ENCODE measurements at places on chromosomes 12 and 14.

DNA sequence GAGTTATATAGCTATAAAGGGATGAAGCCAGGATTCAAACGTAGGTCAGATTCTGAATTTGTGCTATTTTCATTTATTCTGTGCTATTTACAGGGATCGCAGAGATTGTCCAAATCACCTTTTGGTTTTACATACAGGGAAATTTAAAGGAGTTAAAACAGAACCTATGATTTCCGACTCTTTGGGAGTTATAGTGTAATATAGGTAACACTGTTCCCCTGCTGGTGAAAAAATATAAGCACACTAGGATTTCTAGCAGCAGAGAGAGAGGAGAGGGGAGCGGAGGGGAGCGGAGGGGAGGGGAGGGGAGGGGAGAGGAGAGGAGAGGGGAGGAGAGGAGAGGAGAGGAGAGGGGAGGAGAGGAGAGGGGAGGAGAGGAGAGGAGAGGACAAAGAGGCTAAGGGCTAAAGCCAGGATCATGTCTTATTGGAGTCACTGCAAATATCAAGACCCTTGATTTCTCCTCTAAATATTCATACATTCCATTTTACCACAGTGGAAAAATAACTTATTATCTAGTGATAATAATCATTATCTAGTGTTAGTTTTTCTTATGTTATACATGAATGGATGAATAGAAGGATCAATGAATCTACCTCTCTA is 46.2 kb upstream of the KCNH5 start:
- no peak for DNase-seq

DNA sequence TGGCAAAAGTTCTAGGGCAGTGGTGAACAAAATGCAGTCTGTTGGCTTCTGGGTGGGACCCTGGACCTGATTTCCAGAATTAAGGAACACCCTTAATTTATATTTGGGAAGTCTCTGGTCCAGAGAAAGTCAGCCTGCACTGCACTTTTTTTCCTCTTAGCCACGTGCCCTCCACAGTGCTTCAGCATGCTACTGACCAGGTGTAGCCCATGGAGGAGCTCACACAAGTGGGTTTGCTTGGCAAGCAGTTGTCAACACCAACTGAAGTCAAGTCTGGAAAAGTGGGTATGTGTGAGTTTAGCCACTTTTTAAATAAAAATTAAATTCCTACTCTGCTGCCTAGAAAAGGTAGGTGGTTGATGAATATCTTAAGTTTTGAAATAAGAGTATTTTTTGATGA is 111.3 kb downstream of the DAAM1 start:
- DNase-seq: no peak

GRCh38 chr12:124380796-124381455 is 86.0 kb downstream of the RFLNA start:
- no peak for DNase-seq

- no peak for DNase-seq
Observed at GRCh38 chr14:90175631-90176030, 80.7 kb upstream of the PSMC1 start.

DNA sequence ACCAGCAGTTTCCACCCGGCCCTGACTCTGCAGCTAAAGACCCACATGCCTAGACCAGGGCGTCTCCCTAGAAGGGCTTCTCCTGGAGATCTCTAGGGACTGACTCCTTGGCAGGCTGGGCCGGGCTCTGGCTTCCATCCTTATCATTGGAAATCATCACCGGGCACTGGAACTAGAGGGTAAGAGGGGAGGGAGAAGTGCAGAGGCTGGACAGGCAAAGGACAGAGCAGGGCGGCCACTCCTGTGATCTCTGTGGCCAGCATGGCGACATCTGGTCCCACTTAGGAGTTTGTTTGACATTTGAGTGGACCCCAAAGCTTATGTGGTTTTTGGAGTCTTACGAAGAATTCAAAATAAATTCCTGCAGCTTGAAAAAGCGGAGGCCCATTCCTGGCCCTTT is 7.1 kb downstream of the LTBP2 start:
- DNase-seq: no peak

- peak; percentile 40 for DNase-seq
Observed at GRCh38 chr12:55930771-55931316, at the start of gene DGKA. Gene DGKA (plus strand): TSS chr12:55931162. CDS start chr12:55936504, 5,342 bp downstream.

DNA sequence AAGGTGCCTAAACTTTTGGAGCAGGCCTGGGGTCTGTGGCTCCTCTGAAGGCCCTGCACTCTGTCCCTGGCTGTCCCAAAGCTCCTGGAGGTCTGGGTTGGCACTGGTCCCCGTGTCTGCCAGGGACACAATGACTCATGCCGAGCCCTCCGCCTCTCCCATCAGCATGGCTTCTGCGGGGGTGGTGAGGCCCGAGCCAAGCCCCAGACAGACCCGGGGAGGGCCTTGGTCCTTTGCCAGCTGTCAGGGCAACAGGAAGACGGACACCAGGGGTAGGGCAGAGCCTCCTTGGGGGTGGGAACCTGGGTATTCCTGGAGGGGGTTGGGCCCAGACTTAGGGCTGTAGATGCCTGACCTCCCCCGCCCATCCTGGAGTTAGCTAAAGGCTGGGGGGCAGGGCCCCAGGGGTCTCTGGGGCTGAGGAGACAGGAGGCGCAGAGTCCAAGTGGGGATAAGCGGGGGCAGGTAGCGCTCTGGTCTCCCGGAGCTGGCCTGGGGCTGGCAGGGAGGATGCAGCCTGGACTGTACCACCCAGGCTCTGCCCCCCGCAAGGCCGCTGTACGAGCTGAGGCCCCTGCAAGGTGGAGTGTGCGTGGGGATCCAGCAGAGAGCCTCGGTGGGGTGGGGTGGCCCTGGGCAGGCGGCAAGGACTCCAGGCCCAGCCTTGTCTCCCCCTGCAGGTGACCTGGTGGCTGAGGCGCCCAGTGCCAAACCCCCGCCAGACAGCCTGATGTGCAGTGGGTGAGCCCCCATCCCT is 16.4 kb upstream of the PUS1 start:
- no peak for DNase-seq

DNA sequence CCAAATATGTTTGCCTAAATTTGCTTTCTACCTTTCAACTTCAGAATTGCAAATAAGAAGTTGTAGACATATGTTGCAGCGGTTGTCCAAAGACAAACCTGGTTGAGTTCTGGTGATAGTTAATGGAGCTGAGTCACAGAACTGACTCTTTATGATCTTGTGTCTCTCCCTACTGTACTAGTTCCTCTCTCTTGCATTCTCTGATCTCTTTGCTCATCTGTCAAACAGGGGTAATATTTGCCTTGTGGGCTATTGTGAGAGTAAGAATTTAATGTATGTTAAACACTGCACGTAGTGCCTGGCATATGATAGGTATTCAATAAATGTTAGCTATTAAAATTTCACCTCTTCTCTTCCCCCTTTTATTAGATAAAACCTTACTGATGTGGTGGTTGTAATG is 283.5 kb upstream of the RGS6 start:
- DNase-seq: no peak

- DNase-seq: no peak
Observed at GRCh38 chr12:75641031-75641780, 129.8 kb upstream of the KRR1 start.

DNA sequence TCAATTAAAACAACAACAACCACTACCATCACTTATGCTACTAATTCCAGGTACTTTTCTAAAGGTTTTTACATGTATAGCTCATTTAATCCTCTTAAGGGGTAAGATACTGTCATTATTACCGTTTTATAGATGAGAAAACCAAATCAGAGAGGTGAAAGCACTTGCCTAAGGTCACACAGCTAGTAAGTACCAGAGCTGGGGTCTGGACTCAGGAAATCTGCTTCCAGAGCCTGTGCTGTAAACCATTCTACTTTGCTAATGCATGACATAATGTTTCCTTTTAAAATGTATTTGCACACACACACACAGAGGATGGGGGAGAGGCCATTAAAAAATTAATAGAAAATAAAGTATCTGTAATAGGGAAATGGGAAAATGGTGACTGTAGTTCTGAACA is 113.4 kb downstream of the PTPN11 start:
- no peak for DNase-seq

DNA sequence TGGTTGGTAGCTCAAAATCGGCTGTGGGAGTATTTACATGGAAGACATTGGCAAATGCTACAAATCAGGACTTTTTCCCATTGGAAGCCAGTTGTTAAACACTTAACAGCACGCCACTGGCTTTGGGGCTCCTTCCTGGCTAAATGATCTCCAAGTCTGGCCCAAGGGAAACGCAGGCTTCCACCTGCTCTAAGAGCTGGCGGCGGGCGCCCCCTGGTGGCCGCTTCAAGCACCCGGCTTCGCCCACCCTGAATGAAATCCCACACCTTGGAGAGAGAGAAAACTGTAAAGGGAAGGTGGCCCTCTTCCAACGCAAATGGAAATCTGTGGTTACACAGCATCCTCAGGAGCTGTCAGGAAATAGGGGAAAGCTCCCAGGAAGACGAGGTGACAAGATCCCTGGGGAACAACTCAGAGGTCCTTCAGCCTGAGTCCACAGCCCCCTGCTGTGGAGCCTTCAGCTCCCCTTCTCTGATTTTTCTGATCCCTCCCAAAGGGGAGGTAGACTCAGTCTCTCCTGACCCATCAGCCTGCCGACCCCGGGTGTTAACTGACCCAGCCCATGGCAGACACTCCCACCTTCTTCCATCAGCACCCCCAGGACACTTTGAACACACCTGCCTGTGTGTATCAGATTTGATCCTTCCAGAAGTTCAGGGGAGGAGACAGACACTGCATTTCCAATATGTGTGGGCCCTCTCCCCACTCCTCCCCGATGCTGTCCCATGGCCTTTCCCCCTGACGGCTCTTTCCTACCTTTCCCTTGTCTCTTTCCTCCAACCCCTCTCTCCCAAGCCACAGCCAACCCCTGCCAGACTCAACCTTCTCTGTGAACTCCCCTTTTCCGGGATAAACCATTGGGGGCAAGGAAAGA is 15.4 kb downstream of the SELPLG start:
- DNase-seq: peak; percentile 48

DNA sequence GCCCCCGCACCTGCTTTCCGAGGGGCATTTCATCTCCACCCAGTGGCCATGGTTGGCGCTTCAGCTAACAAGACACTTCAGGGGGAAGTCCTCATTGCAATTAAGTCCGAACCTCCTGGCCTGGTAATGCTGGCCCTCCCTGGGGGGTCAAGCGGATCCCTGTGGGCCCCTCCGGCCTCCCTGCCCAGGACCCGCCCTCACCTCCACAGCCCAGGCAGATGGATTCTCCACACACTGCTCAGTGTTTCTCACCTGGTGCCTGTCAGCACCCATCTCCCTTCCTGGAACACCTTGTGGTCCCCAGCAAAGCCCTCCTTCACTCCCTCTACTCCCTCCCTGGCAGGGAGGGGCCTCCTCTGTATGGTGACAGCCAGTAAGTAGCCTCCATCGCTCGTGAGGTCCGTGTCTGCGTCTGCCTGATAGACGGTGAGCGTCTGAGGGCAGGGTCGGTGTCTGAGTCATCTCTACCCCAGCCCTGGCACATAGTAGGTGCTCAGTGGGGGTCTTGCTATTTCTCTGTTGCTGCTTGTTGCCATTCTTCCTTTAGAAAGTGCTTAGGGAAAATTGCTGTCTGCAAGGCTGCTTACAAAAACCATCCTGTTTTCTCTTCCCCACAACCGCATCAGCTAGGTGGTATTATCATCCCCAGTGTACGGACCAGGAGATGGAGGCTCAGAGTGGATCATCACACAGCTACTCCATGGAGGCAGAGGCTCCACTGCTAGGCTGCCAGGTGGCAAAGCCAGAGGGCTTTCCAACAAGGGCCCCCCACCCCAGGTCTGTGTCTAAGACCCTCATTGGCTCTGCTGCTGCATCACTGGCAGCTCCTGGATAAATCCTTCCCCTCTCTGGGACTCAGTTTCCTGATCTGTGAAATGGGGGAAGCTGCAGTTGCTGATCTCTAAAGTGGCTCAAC is 39.7 kb upstream of the EML1 start:
- DNase-seq: no peak

- no peak for DNase-seq
Observed at GRCh38 chr14:58401587-58401986, 5.9 kb downstream of the TOMM20L start.

- DNase-seq: no peak
Observed at GRCh38 chr14:104996483-104996882, 10.9 kb downstream of the CLBA1 start.

DNA sequence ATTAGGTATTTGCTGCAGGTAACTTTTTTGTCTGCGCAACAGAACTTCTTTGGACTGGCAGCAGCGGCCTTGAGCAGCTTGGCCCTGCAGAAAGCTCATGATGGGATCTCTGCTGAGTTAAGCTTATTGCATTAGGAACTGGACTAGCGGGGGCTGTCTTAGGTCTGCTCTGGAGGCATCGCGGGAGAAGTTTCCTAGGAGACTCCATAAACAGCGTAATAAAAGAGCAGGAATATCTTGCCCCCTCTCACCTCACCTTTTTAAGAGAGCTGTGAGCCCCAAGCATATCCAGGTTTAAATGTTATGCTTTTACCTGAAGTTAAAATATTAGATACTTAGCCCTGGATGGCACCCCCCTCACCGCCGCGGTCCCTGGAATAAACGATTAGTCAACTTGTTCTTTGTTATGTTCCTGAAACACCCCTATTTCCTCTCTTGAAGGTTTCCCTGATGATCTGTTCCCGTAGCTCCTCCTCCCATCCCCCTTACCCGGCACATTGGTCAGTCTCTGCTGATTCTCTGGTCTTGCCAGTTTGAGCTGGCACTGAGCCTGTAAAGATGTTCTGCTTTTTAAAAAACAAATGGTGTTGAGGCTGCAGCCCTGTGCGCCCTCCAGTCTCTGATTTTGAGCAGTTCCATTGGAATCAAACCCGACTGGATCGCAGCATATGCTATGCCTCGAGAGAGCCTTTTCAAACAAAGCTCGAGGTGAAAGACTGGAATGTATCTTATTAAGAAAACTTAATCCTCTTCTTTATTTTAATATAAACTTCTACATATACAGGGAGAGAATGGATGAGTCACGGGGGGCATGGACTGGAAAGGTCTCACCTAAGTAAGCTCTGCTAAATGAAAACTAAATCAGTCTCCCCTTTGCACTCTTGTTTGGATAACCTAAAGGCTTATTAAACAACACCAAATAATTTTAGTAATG is 1.9 kb downstream of the MLXIP start:
- DNase-seq: no peak

DNA sequence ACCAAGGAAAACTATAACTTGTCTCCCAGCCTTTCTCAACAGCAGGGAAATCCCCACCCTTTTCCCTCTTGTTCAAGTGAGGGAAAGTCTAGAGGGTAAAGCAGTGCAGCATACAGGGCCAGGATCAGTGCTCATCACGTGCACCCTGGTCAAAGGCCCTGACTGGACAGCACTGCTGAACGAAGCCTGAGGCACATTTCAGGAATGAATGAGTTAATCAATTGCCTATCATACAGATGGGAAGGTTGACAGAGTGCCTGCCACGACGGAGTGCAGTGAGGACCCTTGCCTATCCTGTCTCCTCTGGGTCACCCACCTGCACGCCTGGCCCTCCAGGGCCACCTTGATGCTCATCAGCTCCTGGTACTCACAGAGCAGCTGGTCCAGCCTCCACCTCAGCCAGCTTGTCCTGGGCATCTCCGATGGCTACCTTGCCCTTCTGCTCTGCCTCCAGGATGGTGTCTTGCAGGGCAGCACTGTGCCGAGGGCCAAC is 11.7 kb upstream of the KRT73 start:
- no peak for DNase-seq

- no peak for DNase-seq
Observed at GRCh38 chr12:10891937-10892336, 7.9 kb upstream of the PRH1 start.

Measured in stimulated activated CD8-positive, alpha-beta memory T cell treated with anti-CD3 and anti-CD28 coated beads, Interleukin-2, amount 100 ng/mL, for 1 hour (primary cell).